ENCODE measurements at places on chromosomes 6 and 20. TPM values are rescaled to one million over a fixed set of nuclear protein-coding genes. Genes with fewer than 3 reads are reported as not detected.

MYCT1 gene
- not detected for total RNA-seq

TMC2 gene
- not detected for total RNA-seq

RNGTT gene
- 8.1 TPM for total RNA-seq

RIN2 gene
- total RNA-seq = 22.7 TPM

WDR46 gene
- 48.0 TPM for total RNA-seq

THEMIS gene
- total RNA-seq = not detected

SYNDIG1 gene
- total RNA-seq = 1.9 TPM

MOXD1 gene
- total RNA-seq = 1.7 TPM

GSTA3 gene
- total RNA-seq = not detected

GRM1 gene
- total RNA-seq = not detected

TREM1 gene
- total RNA-seq = 0.17 TPM

GPR6 gene
- not detected for total RNA-seq

PRR18 gene
- total RNA-seq = 0.06 TPM

LRFN2 gene
- total RNA-seq = not detected

TGM3 gene
- not detected for total RNA-seq

TMEM244 gene
- total RNA-seq = not detected

F13A1 gene
- not detected for total RNA-seq

VSTM2L gene
- 16.6 TPM for total RNA-seq

RSPH4A gene
- total RNA-seq = 0.15 TPM

ATG5 gene
- total RNA-seq = 23.1 TPM

HLA-DPB1 gene
- not detected for total RNA-seq

HTR1B gene
- total RNA-seq = 0.19 TPM

VARS2 gene
- total RNA-seq = 11.3 TPM

LAMP5 gene
- total RNA-seq = not detected

DOK5 gene
- total RNA-seq = not detected

B3GAT2 gene
- total RNA-seq = 0.06 TPM
